ENCODE measurements at places on chromosomes 7 and 10.

- no peak for DNase-seq
Observed at GRCh38 chr7:103781409-103781808, 208.0 kb downstream of the RELN start.

- DNase-seq, result no peak
Observed at GRCh38 chr10:100766693-100767421, 21.5 kb downstream of the PAX2 start.

DNA sequence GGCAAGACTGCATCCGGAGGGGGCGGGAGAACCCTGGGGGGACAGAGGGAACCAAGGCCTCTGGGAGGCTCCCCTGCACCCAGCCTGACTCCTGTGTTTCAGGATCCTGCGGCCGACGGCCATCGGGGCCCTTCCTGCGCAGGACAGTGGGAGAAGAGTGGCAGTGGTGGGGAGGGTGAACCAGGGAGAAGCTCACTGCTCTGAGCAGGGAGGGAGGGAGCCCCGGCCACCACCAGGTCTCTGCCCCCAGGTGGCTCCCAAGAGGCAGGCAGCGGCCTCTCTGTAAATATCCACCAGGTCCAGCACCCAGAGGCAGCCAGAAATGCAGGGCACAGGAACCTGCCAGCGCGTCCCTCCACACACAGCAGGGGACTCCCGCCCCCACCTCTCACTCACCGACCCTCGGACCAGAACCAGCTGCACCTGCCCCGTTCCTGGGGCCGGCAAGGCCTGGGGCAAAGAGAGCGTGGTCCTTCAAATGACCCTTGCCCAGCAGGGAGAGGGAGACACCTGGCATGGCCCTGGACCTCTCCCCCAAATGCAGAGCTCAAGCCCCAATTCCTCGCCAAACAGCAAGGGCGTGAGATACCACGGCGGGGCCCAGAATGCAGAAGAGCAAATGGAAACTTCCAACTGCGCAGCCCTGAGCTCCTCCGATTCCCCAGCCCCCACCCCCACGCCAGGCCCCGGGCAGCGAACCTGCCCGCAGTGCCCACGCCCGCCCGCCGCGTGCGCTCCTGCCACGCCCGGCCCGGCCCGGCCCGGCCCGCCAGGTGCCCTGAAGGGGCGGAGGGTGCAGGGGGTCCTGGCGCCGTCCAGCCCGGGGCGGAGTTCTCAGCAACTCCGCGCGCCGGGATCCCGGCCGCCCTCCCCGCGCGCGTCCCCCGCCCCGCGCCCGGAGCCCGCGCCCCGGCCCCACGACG is 805 bp downstream of the RASGEF1A start:
- DNase-seq, result peak; percentile 46

GRCh38 chr7:2967705-2968104 is 76.0 kb downstream of the CARD11 start:
- DNase-seq, result no peak

- DNase-seq, result no peak
Observed at GRCh38 chr10:103849880-103850571, 5.3 kb downstream of the SH3PXD2A start.

GRCh38 chr10:103280506-103280905 is 3.6 kb downstream of the INA start:
- no peak for DNase-seq

GRCh38 chr10:103916254-103916653 is 1.7 kb downstream of the STN1 start:
- DNase-seq, result no peak

DNA sequence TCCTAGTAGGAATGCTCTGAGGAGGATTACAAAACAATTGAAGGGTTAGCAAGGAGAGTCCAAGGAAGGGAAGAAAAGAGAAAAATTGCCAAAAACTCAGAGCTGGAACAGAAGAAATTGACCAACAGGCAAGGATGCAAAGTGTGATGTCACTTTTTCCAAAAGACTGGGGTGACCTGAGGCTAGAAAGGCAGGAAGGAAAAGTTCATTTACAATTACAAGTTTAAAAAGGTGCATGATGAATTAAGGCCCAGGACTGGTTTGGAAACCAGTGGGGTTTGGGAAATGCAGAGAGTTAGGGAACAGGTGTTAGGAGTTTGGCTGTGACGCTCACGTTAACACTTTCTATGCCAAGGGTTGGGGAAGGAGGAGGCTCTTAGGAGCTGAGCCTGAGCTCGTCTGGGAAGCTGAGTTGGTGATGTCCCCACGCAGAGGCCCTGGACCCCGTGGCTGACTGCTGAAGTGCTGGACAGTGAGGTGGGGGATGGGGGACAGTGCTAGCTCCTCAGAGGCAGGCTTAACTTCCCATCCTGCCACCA is 92.6 kb upstream of the PODXL start:
- DNase-seq, result no peak

Data from stimulated activated CD4-positive, alpha-beta T cell treated with anti-CD3 and anti-CD28 coated beads, Interleukin-2, amount 100 ng/mL, for 24 hours (primary cell).